ENCODE measurements at places on chromosomes 7 and 10.

DNA sequence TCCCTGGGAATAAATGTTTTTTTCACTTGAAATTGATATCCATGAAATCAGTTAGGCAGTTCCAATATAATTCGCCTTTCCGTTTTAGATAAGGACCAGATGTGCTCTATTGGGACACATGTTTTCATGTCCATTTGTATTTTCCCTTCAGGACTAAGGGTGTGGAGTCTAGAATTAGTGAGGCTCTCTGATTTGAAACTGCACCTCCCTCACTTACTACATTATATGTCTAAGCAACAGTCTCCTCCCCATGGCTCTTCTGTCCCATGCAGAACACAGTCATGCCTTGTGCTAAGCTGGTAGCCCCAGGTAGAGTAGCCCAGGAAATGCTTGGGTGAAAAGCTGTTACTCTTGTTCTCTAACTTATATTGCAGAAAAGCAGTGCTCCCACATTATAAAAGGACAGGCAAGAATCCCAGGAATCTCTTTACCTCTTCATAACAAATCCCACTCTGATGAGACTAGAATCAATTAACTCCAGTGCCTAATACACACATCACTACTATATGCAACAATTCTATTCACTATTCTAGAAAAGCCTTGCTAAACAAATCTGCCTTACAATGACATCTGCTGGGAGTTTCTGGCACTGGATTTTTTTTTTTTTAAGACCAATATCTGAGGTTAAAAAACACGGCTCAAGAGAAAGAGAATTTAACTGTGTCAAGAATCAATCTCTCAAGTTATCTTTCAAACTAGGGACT lies 293.9 kb downstream of the SNX13 start:
- no peak for DNase-seq

GRCh38 chr7:149598721-149599308 lies 101.2 kb upstream of the ZNF746 start:
- DNase-seq: no peak

DNA sequence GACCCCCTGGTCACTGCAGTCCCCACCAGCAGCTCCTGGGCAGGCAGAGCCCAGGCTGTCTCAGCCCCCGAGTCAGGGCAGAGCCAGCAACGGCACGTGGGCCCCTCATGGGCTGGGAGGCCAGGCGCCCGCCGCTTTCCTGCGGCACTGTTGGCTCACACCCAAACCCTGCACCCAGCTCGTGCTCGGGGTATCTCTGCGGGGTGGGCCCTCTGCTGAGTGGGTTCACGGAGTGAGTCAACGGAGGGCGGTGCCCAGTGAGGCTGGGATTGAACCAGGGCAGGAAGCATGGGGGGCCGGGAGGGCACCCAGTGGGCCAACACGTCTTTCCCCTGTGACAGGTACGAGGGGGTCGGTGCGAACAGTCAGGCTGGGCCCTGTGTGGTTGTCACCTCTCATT lies 28.9 kb downstream of the ADAP1 start:
- DNase-seq: peak; percentile 89

GRCh38 chr10:91601212-91601611 lies 31.7 kb downstream of the PPP1R3C start:
- DNase-seq: no peak

GRCh38 chr10:6409971-6410643 lies 170.0 kb downstream of the PRKCQ start:
- DNase-seq: no peak

DNA sequence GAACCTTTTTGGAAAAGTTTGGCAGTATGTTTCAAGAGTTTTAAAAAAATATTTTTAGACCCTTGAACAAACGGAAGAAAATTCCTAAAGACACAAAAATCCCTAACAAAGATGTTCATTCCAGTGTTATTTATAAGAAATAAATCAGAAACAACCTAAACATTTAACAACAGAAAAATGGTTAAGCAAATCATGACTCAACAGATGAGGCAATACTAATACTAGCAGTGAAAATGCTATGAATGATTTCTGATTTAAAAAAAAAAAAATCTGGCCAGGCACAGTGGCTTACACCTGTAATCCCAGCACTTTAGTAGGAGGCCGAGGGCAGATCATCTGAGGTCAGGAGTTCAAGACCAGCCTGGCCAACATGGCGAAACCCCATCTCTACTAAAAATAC lies 61.0 kb downstream of the ARHGAP12 start:
- no peak for DNase-seq
